ENCODE measurements at places on chromosomes 7 and 10.

- DNase-seq, result no peak
These were observed 167.2 kb downstream of the CDC14C start for GRCh38 chr7:49091519-49091918.

- no peak for DNase-seq
These were observed 4.6 kb upstream of the NANOS1 start for GRCh38 chr10:119024882-119025281.

- DNase-seq, result no peak
These were observed 203.5 kb downstream of the HIBADH start for GRCh38 chr7:27459021-27459730.

GRCh38 chr10:133358162-133358924 is 524 bp upstream of the FUOM start:
- DNase-seq, result no peak

DNA sequence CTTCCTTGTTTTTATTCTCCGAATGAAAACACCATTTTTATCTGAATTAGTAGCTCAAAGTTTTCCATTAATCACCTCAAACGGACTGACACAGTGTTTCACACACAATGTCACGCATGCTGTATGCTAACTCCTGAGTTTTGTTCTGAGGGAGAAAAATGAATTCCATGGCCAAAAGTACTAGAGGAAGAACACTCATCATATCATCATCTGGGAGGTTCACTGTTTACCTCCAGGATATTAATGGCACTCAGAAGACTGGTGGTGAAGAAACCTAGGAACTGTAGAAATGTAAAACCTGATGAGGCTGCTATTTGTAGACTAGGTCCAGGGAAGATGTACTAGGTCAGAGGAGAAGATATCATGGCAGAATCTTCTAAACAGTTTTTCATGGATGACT is 395.6 kb upstream of the ETV1 start:
- no peak for DNase-seq

DNA sequence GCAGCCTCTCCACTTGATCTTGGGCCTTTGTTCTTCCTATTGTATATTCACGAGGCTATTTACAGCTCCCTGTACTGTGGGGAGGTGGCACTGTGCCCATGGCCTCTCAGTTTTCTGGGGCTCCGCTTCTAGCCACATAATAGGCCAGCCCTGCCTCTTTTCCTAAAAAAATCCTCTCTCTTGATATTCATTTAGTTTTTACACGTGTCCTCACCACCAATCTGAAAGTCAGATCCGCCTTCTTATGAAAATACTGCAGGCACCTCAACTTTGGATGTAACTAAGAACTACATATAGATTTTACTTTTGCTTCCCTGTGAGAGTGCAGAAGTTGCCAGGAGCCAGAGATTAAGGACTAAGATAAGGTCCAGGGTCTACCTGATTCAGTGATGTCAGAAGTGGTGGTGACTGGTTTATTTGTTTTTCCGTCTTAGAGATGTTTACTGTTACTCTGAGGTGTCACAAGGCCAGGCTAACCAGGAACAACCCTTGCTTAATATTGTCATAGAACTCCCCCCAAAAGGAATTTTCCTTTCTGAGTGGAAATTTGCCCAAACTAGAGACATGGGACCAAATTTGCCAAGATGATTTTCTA is 7.8 kb downstream of the BAMBI start:
- DNase-seq, result no peak

GRCh38 chr7:113298501-113298900 is 180.1 kb upstream of the SMIM30 start:
- DNase-seq, result no peak

GRCh38 chr10:34405611-34406462 is 409.3 kb downstream of the PARD3 start:
- no peak for DNase-seq

DNA sequence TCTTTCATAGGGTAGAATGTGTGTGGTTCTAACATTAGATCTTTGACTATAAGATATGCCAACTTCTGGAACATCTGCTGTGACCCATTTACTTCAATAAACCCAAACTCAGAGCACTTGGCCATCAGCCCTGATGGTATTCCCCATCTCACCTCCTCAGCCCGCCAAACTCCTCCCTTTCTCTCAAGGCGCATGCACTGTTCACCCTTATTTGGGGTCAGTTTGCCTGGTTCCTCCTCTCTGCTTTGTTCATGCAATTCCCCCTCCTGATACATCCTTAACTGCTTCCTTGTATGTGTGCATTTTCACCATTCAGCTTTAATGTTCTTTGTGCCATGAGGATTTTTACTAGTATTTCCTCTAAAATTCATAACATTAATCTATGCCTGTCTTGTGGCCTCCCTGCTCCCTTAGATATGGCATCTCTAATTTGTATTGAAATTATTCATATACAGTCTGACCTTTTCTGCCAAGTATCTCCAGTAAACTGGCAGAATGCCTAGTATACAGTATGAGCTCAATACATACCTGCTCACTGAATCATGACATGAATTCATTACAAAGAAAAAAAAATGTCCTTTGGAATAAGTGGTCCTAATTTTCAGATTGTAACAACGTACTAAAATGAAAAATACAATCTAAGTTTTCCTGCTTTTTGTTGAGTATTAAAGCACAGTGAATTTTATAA is 336.8 kb upstream of the IGFBP3 start:
- DNase-seq, result no peak

DNA sequence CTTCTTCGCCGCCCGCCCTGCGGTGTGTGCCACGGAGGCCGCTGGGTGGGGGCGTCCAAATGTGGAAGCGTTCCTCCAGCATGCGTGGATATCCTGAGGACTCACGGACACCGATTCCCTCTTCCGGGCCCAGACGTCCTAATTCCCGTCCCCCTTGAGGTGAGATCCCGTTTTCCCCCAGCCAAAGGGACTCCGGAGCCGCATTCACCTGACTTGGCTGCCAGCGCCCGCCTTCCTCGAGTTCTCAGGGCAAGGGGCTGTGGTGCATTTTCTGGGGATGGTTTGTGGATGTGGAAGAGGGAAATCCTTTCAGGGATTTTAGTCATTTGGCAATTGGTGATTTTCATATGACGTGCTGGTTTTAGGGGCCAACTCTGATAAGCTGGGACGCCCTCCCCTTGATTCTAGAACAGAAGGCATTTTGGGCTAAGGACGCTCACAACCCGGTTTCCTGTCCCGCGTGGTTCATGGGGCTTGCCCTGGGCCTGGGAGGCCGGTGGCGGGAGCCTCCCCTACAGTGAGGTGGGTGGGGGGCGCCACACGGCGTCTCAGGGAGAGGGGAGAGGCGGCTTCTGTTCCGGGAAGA is 165.4 kb downstream of the ACTR3B start:
- no peak for DNase-seq

DNA sequence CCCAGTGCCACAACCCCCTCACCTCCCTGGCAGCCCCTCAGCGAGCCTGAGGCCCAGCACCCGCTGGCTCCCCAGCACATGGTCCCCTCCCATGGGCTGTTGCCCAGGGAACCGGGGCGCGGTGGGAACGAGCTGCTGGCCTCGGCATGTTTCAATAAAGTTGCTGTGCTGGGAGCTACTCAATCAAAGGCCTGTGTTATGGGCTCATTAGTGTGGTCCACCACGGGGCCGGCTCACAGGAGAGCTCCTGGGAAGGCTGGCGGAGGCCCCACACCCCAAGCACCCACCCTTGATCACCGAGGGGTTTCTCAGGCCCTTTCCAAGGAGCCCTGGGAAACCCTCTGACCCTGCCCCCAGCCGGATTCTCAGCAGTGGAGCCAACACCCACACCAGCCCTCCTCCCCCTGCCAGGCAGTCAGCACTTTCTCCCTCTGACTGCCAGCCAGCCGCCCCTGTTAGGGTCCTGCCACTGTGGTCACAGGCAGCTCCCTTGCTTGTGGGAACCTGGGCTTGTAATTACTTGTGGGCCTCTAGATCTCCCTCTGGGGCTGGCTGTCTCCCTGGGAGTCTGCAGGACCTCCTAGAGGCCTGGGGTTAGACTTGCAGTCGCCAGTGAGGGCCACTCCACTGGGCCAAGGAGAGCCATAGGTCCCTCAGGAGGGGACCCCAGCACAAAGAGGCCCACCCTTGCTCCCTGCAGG is 24.8 kb upstream of the TRIM8 start:
- DNase-seq, result no peak

DNA sequence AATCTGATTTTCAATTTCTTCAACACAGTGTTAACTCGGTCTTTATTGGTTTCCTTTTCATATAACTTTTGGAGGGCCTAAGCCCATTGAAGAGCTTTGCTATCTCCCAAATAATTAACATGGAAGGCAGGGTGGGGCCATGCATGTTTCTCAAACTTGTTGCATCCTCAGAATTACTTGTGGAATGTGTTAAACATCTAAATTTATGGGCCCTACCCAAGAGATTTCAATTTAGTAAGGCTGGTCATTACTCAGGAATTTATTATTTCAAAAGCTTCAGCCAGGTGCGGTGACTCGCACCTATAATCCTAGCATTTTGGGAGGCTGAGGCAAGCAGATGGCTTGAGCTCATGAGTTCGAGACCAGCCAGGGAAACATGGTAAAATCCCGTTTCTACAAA is 208.9 kb downstream of the SORCS3 start:
- DNase-seq, result no peak

DNA sequence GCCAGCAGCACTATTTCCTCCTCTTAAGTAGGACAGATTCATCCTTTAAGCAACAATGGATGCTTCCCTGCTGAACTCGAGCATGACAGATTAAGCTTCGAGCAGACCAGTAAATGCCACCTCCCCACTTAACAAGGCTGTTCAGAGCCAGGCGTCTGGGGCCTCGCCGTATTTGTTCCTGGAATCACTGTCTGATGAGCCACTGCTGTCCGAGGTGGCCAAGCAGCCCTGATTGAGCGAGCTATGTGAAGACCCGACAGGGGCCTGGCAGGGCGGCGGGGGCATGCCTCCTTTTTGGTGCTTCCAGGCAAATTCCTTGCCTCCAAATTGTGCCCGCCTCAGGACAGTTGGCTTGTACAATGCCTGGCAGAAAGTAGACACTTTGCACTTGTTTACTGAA is 862.6 kb downstream of the NRG3 start:
- DNase-seq, result peak; percentile 60

DNA sequence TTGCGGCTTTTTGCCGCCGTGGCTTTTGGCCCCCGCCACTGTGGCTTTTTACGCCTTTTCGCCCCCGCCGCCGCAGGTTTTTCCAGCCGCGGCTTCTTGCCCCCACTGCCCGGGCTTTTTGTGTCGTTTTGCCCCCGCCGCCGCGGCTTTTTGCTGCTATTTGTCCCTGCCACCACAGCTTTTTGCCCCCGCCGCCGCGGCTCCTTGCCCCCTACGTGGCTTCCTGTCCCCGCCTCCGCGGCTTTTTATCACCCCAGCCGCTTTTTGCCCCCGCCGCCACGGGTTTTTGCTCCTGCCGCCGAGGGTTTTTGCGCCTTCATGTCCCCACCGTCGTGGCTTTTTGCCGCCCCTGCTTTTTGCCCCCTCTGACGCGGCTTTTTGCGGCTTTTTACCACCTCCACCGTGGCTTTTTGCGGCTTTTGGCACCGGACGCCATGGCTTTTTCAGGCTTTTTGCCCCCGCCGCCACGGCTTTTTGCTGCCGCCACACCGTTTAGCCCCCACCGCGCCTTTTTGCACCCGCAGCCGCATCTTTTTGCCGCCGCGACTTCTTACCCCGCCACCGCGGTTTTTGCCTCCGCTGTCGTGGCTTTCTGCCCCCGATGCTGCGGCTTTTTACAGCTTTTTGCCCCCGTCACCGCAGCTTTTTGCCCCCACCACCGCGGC is 637.0 kb downstream of the ZNF716 start:
- DNase-seq, result no peak

DNA sequence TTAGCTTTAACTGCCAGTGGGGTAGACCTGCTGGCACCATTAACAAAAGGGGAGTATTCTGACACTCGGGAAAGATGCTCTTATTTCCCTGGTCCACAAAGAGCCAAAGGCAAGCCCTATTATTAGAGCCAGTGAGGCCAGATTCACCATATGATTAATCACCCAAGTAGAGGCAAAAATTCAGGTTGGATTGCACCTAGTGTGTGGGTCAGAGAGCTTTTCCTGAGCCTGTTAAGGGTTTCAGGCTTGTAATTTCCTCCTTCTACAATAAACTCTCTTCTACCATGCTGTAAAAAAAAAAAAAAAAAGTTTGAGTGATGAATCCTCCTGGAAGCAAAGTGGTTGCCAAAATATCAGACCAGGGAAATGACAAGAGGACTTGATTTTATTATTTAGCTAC is 163.5 kb downstream of the MBL2 start:
- no peak for DNase-seq

DNA sequence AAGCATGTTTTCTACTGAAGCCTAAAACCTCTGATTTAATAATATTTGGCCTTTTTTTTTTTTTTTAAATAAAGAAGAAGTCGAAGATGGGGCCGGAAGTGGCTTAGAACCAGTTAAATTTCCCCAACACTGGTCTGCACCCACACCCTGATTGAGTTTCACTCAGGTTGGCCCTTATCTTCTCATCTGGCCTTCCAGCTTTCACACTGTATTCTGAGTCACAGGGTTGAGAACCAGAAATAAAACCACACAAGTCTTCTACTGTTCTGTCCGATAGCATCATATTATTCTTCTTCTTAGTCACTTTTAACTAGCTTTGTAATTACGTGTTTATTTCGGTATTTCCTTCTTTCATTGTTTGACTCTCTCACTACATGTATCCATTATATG is 9.9 kb downstream of the ZNF365 start:
- DNase-seq, result no peak

DNA sequence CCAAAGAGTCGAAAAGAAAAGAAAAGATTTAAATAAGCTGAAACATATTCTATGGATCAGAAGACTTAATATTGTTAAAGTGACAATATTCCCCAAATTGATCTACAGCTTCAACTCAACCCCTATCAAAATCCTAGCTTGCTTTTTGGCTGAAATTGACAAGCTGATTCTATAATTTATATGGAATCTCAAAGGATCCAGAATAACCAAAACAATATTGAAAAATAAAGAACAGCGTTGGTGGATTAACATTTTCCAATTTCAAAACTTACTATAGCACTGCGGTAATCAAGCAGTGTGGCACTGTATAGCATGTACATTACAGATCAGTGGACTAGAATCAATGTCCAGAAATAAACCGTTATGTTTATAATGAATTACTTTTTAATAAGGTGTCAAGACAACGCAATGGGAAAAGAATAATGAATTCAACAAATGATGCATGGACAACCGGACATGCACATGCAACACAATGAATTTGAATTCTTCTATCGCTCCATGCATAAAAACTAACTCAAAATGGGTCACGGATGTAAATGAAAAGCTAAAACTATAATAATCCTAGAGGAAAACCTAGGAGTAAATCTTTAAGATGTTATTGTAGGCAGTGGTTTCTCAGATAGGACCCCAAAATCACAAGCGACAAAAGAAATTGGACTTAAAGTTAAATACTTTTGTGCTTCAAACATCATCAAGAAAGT is 1.6 kb upstream of the ALOX5 start:
- no peak for DNase-seq

GRCh38 chr7:94012746-94013145 is 8.6 kb upstream of the BET1 start:
- DNase-seq, result no peak

DNA sequence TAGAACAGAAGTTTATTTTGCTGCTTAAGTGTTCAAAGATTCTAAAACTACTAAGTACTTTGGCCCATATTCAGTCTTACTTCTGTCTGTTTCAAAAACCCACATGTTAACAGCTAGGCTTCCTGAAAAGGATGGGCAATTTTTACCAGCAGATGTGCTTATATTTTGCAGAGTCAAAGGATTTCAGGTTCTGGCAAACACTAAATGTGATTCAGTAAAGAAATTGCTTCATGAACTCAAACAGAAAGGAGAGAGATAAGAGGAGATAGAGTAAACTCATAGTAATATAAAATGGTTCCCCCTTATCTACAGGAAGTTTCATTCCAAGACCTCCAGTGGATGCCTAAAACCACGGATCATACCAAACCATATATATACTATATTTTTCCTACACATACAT is 248.5 kb downstream of the AGMO start:
- DNase-seq, result no peak

- peak; percentile 86 for DNase-seq
These were observed 24.0 kb upstream of the ZC3HAV1 start for GRCh38 chr7:139133335-139134139.

Data from ecto neural progenitor cell (in vitro differentiated cells).